CD4-positive, alpha-beta T cell treated with Interleukin-17A for 1 hour (primary cell): ENCODE measurements at places on chromosomes 7 and 10.

GRCh38 chr10:132713421-132714095, 72.4 kb downstream of the NKX6-2 start:
- DNase-seq: no peak

- DNase-seq: no peak
Observed at GRCh38 chr10:17041626-17042520, 87.7 kb downstream of the CUBN start.

DNA sequence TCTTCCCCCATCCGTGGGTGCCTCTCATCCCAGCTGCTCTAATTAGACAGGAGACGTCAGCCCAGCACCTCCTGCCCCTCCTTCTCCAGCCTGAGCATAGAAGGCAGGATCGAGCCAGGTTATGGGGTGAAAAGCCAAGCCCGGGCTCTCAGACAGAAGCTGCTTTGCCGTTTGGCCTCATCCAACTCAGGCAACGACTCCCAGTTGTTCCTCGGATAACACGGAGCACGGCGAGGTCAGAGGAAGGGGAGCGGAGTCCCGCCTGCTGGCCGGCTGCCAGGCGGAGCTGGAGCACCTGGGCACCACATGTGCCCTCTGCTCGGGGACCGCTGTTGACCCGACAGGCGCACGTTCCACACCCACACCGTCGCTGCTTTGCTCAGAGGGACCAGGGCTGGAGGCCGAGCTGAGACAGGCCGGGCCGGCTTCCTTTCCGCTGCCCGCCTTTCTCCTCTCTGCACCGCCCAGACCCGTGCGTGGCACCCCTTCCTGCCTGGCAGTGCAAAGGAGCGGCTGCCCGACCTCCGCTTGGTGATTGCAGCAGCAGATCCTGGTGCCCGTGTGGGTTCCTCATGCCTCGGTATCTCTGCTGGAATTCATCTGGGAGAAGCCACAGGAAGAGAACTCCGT, 21.6 kb upstream of the UNCX start:
- no peak for DNase-seq

DNA sequence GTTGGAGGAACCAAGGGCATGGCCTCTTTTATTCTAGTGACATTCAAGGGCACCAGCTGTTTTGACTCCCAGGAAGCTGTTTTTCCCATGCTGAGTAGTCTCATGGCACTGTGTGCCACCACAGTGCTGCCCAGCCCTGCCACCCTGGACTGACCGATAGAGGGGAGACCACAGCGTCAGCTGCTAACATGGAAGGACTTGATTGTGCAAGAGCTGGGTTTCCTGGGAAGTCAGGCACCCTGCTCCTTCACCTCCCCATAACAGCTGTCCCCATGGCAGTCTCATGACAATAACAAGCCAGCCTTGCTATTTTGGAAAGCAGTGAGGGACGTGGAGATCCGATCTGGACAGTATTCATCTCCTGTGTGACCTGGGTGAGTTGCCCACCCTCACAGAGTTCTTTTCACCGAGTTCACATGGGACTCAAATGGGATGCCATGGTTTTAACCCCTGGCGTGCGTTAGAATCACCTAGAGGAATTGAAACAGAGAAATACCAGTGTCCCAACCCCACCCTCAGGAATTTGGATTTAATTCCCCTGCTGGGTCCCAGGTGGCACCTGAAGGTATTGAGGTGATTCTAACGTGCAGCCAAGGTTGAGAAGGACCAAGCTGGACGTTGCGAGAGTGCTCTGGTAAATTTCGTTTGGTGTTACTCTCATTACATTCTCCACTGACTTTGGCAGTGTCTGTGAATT, 174.8 kb downstream of the CELF2 start:
- no peak for DNase-seq

DNA sequence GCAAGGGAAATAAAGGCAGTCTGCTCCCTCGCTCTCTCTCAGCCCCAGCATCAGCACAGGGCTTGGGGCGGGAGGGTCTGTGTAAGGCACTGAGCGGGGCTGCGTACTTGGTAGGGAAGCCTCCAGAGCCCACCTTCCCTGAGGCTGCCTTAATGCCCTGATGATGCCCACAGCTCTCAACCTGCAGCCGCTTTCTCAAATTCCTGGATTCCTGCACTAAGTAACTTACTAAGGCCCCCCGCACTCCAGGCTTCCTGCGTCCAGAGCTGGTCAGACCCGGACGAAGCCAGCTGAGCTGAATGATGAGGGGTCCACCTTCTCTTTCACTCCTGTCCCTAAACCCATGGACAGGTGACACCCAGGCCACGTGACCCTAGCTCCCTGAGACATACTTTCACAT, 63.3 kb downstream of the C10orf143 start:
- DNase-seq: no peak

GRCh38 chr10:119613741-119614140, 17.0 kb upstream of the TIAL1 start:
- DNase-seq: no peak

- no peak for DNase-seq
Observed at GRCh38 chr10:118580702-118581101, 14.7 kb downstream of the PRLHR start.

GRCh38 chr7:137590756-137591305, 247.3 kb upstream of the PTN start:
- no peak for DNase-seq

- no peak for DNase-seq
Observed at GRCh38 chr10:89153116-89153515, 54.0 kb downstream of the CH25H start.

DNA sequence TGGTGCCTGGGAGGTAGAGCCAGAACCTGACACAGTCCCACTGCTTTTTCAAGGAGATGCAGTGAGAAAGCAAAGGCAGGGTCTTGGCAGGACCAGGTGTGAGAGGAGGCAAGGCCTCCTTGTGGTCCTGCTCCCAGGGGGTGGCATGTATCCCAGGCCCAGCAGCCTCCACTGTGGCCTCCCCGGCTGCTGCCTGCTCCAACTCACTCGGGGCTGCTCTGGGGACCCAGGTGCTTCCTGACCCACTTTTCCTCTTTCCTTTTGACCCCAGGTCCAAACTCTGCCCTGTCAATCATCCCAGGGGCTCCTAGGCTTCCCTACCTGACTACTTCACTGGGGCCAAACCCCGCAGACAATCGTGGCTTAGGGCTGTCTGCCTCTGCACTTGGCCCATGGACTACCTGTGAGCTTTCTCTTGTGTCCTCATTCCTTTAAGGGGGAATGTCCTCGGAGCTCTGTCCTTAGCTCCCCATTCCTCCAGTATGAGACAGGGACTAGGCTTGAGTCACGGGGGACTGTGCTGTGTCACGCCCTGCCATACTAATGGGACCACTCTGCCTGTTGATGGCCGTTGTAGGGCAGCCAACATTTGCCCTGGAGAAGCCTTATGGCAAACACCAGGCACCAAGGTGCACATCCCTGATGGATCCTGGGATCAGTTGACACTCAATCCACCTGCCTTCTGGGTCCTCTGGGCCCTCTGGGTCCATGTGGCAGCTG, 1.1 kb upstream of the AEBP1 start:
- DNase-seq: no peak

GRCh38 chr7:130273081-130273932, 6.6 kb downstream of the CPA2 start:
- DNase-seq: no peak

GRCh38 chr7:73742753-73743641, 4.4 kb upstream of the ABHD11 start:
- no peak for DNase-seq

DNA sequence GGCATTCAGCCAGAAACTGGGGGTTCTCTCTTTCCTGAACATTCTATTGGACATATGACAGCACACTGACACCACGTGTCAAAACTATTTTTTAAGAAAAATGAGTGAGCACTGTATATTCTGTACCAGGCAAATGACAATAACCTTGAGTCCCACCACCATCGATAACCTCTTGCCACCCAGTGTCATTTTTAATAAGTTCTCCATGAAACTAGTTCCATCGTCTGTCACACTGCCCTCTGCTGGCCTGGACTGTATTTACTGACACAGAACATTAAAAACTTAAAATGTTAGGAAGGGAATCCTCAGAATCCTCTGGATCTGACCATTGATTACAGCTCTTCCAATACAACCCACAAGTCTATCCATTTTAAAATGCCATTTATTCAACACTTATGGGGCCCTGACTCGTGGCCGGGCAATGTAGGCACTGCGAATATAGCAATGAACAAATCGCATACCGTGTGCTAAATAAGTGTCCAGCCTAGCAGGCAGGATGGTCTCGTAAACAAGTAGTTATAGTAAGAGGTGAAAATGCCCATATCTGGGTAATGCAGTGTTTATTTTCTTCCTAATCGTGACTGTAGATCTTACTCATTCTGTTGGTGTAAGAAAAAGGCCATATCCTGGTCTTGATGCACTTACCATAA, 35.9 kb upstream of the CACNB2 start:
- peak; percentile 21 for DNase-seq

DNA sequence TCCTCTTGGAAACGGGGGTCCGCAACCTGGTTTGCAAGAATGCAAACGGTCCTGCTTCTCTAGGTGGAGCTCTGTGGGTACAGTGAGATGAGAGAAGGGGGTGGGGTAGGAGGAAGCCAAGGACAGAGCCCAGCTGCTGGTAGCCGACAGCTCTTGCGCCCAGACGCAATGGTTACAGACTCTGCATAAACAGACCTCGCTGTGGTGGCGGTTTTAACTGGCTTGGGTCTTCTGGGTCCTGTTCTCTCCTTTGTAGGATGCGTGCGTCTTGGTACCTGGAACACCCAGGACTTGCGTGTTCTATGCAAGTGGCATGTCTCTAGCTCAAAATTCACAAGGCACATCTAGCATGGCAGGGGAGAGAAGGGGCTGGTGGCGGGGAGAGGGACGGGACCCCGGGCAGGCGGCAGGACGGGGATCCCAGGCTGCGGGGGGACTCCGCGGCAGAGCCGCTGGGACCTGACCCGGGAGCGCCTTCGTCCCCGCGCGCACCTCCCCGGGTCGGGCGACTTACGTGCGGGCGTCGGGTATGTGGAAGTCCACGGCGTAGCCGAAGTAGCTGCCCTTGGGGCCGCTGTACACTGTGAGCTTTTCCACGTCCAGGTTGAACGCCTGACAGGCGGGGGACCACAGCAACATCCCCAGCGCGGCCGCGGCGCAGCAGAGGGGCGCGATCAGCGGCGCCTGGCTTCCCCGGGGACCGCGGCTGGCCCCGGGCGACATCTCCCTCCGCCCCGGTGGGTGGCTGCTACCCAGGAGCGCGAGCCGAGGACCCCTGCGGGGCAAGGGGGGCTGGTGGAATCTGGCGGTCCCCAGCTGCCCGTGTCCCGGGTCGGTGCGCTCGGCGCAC, 448 bp downstream of the ITGA8 start:
- DNase-seq: no peak

- no peak for DNase-seq
Observed at GRCh38 chr7:1670894-1671593, 967 bp downstream of the ELFN1 start.

DNA sequence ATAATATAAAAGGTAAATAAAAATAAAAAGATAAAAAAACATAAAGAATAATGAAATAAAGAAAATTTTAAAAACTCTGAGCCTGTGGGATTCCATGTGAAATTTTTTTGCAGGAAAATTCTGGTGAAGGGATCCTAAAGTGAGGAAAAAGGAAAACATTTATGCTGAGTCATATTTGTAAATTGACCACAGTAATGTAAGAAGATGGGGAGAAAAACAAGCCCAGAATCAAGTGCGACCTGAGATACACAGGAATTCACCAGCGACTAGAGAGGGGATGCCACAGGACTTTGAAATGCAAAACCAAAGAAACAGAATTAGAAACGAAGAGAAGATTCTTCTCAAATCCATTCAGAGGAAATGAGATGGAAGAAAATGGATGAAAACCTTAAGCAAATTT, 133.8 kb upstream of the PFKP start:
- no peak for DNase-seq

GRCh38 chr10:7718685-7719084, 15.6 kb downstream of the ITIH2 start:
- DNase-seq: no peak

GRCh38 chr10:102434394-102435132, 2.2 kb upstream of the CUEDC2 start:
- DNase-seq: no peak

- DNase-seq: no peak
Observed at GRCh38 chr10:97991871-97992270, 38.5 kb downstream of the CRTAC1 start.

- DNase-seq: no peak
Observed at GRCh38 chr7:86972072-86972471, 87.4 kb downstream of the ELAPOR2 start.

DNA sequence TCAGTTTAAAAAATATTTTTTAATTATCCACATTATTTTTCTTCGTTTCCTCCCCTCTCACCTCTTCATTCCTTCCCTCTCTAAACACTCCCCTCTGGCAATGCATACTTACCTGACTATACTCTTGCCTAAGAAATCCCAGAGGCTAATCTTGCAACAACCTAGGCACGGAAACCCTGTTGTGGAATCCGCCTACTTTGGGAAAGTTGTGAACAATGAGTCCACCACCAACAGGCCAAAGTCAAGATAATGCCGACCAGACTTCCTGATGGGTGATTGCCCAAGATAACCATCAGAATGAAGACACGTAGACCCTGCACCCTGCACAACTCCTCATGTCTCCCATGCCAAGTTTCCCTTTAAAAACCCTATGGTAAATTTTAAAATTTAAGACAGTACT, 521.5 kb downstream of the KIF20B start:
- DNase-seq: no peak

GRCh38 chr7:25820432-25821040, 331.5 kb upstream of the NFE2L3 start:
- DNase-seq: no peak
